ENCODE measurements at places on chromosomes 1 and 21. TPM values are rescaled to one million over a fixed set of nuclear protein-coding genes. Genes with fewer than 3 reads are reported as not detected.

LIN28A gene
- total RNA-seq, result not detected

ACTL8 gene
- 0.18 TPM for total RNA-seq

GRCh38 chr1:36436821-36437220 is 13.4 kb downstream of the OSCP1 start:
- no peak for DNase-seq
- H3K27ac ChIP-seq, result no peak overlapping the region
- peaks cover 2% of the 10 kb centered on the region for H3K4me1 ChIP-seq
- H3K4me3 ChIP-seq, result no peak overlapping the region
- H3K27me3 ChIP-seq, result no peaks in the 10 kb centered on the region

GRCh38 chr1:230972855-230973271 is 5.8 kb downstream of the TTC13 start:
- no peaks in the 10 kb centered on the region for H3K36me3 ChIP-seq
- no peak for DNase-seq
- H3K27ac ChIP-seq, result no peak overlapping the region
- peaks cover 7% of the 10 kb centered on the region for H3K4me1 ChIP-seq

GRCh38 chr1:98502937-98503336 is 158.6 kb upstream of the SNX7 start:
- H3K4me3 ChIP-seq, result no peak overlapping the region
- no peaks in the 10 kb centered on the region for H3K36me3 ChIP-seq
- no peaks in the 10 kb centered on the region for H3K4me1 ChIP-seq
- no peak for DNase-seq

- no peaks in the 10 kb centered on the region for H3K36me3 ChIP-seq
- no peak overlapping the region for H3K27ac ChIP-seq
- DNase-seq, result no peak
Observed at GRCh38 chr1:3907031-3907534, 7.0 kb upstream of the C1orf174 start.

GRCh38 chr1:44405798-44406736 is 1.0 kb downstream of the RNF220 start:
- H3K4me3 ChIP-seq, result peak overlapping the region; percentile 24
- no peak for DNase-seq
- no peak overlapping the region for H3K27ac ChIP-seq
- peaks cover 48% of the 10 kb centered on the region for H3K4me1 ChIP-seq
- H3K36me3 ChIP-seq, result no peaks in the 10 kb centered on the region
- peaks cover 28% of the 10 kb centered on the region for H3K27me3 ChIP-seq

- DNase-seq, result no peak
- H3K4me1 ChIP-seq, result no peaks in the 10 kb centered on the region
- no peak overlapping the region for H3K4me3 ChIP-seq
- H3K27ac ChIP-seq, result no peak overlapping the region
- no peaks in the 10 kb centered on the region for H3K36me3 ChIP-seq
Observed at GRCh38 chr1:29500651-29501050, 264.3 kb downstream of the PTPRU start.

DNA sequence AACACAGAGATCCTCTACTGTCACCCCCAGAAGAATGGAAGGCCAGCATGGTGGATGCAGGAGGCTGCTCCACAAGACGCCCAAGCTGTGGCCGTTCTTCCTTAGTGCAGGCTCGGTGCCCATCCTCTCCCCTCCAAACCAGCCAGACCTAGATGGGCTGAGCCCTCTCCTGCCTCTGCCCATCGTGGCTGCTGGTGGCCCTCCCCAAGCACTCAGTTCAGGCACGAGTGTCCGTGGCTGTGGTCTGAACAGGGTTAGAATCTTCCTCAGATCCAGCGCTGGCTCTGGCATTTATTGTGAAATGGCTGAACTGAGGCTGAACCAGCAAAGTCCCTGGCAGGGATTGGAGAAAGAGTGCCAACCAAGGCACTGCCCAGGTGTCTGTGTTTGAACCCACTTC is 59.5 kb downstream of the TRIM11 start:
- no peaks in the 10 kb centered on the region for H3K4me1 ChIP-seq
- H3K36me3 ChIP-seq, result peaks cover 24% of the 10 kb centered on the region
- no peaks in the 10 kb centered on the region for H3K27me3 ChIP-seq
- no peak for DNase-seq

GRCh38 chr1:66739401-66740157 is 12.7 kb upstream of the DYNLT5 start:
- DNase-seq, result no peak
- no peak overlapping the region for H3K27ac ChIP-seq
- H3K36me3 ChIP-seq, result no peaks in the 10 kb centered on the region
- H3K4me3 ChIP-seq, result no peak overlapping the region

- no peaks in the 10 kb centered on the region for H3K36me3 ChIP-seq
- H3K27ac ChIP-seq, result no peak overlapping the region
- no peak overlapping the region for H3K4me3 ChIP-seq
- no peaks in the 10 kb centered on the region for H3K27me3 ChIP-seq
Observed at GRCh38 chr1:232476538-232476950, 153.4 kb downstream of the SIPA1L2 start.

GRCh38 chr1:84985365-84985764 is 11.5 kb downstream of the MCOLN2 start:
- DNase-seq, result no peak
- H3K4me3 ChIP-seq, result no peak overlapping the region
- H3K27ac ChIP-seq, result no peak overlapping the region
- H3K36me3 ChIP-seq, result no peaks in the 10 kb centered on the region
- no peaks in the 10 kb centered on the region for H3K4me1 ChIP-seq
